ENCODE measurements at places on chromosomes 1 and 21. TPM values are rescaled to one million over a fixed set of nuclear protein-coding genes. Genes with fewer than 3 reads are reported as not detected.

- no peak for DNase-seq
Observed at GRCh38 chr1:32228771-32229170, 6.6 kb downstream of the EIF3I start.

DNA sequence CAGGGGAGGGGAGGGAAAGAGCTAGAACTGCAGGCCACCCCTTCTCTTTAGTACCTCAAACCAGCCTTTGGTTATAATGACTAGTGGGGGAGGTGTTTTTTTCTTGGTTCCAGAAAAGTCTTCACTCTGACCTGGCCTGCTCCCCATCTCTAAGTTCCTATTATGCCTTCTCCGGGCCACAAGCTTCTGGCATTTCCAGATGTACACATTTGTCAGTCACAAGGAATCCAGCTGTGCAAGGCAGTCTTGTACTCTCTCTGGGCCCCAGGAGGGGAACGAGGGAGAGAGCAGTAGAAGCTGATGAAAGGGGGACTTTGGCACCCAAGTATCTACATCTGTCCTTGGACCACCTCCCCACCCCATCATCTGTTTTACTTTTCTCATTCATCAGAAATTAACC is 2.7 kb upstream of the FALEC start:
- no peak for DNase-seq

GRCh38 chr1:230681599-230681998 is 32.3 kb downstream of the AGT start:
- DNase-seq: no peak

GRCh38 chr1:170126696-170127095 is 19.1 kb upstream of the NTMT2 start:
- DNase-seq: no peak

GRCh38 chr1:217088011-217088410 is 364.8 kb upstream of the ESRRG start:
- DNase-seq: no peak

DNA sequence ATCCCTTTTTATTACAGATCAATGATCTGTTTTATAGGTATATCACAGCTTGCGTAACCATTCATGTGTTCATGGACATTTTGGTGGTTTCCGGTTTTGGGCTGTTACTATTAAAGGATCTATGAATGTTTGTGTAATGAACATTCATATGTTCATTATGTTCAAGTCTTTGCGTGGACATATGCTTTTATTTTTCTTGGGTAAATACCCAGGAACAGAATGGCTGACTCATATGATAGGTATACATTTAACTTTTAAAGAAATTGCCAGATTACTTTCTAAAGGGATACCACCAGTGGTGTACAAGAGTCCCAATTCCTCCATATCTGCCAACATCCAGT is 73.7 kb downstream of the SPATA46 start:
- DNase-seq: no peak

The HAO2 gene
- not detected for total RNA-seq

All from cerebellum (tissue), 4 donors.